ENCODE measurements at places on chromosomes 2 and 18. TPM values are rescaled to one million over a fixed set of nuclear protein-coding genes. Genes with fewer than 3 reads are reported as not detected.

DNA sequence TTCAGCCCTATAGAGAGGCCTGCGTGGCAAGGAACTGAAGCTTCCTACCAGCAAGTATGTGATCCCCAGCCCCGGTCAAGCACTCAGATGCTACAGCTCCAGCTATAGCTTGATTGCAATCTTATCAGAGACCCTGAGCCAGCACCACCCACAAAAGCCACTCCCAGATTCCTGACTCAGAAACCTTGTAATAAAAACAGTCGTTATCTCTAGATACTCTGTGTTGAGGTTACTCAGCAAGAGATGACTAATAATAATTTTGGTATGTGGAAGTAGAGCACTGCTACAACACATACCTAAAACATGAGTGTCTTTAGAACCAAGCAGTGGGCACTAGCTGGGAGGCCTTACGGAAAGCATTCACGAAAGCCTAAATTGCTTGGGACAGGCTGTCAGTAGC is 216.9 kb downstream of the UXS1 start:
- H3K4me3 ChIP-seq: no peak overlapping the region
- DNase-seq: no peak
- H3K36me3 ChIP-seq: no peaks in the 10 kb centered on the region
- no peaks in the 10 kb centered on the region for H3K4me1 ChIP-seq
- no peak overlapping the region for H3K27ac ChIP-seq
- H3K27me3 ChIP-seq: no peaks in the 10 kb centered on the region

DNA sequence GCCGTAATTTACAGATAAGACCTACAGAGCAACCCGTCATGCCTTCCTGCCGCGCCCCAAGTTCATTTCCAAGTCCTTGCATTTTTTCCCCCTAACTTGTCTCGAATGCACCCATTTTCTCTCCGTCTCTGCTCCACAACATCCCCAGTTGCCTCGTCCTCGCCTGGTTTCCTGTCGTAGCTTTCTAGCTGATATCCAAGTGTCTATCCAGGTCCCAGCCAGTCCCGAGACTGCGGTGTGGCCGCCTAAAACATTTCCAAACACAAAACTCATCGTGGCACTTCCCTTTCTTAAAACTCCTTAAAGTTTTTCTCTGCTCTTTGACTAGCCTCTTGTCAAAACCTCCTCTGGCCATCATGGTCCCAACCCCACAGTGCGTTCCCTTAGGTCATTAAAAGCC is 1.2 kb upstream of the BARD1 start:
- peak; percentile 8 for DNase-seq
- H3K36me3 ChIP-seq: no peaks in the 10 kb centered on the region
- no peak overlapping the region for H3K27ac ChIP-seq
- peaks cover 5% of the 10 kb centered on the region for H3K4me1 ChIP-seq
- H3K27me3 ChIP-seq: no peaks in the 10 kb centered on the region

- DNase-seq: no peak
- peak overlapping the region; percentile 74 for H3K4me3 ChIP-seq
- H3K4me1 ChIP-seq: peaks cover 79% of the 10 kb centered on the region
- no peaks in the 10 kb centered on the region for H3K36me3 ChIP-seq
Observed at GRCh38 chr2:172430678-172431077, 3.3 kb downstream of the ITGA6 start.

- no peak for DNase-seq
- no peak overlapping the region for H3K4me3 ChIP-seq
Observed at GRCh38 chr2:180359522-180360282, 352.6 kb upstream of the CWC22 start.

- no peak overlapping the region for H3K4me3 ChIP-seq
- H3K27me3 ChIP-seq: no peaks in the 10 kb centered on the region
- H3K36me3 ChIP-seq: no peaks in the 10 kb centered on the region
Observed at GRCh38 chr2:157376041-157376440, 50.4 kb upstream of the ERMN start.

DNA sequence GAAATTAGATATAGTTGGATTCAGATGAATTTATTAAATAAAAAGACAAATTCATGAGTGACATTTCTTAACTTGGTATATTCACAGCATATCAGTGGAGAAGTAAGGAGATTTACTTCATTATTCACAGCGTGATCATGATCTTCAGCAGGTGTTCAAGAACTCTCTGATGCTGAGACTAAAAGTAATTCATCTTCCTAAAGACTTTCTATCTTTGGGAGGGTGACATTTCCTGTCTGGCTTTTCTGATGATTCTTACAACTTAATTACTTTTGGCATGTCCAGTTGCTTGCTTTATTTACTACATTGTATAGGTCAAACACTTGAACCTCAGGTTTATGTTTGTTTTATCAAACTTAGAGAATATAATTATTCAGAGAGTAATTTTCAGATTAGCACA is 224.6 kb downstream of the PLCL1 start:
- H3K4me3 ChIP-seq: no peak overlapping the region
- H3K27ac ChIP-seq: no peak overlapping the region
- no peak for DNase-seq
- H3K27me3 ChIP-seq: no peaks in the 10 kb centered on the region
- H3K4me1 ChIP-seq: peaks cover 38% of the 10 kb centered on the region

DNA sequence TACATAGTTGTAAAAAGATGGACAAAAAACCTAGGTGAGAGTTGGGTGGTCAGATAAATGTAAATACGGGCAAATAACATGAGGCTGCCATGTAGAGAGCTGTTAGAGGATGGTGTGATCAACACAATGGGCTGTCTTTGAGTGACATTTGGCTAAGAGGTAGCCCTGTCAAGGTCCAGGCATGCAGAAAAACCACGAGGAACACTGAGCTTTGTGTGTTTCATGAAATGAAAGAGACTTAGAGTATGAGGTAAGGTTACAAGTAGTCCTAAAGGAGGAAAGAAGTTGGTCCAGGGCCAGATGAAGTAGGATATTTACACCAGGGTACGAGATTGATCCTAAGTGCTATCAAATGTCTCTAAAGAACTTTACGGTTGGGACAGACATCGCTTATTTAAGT is 160.9 kb downstream of the RDH14 start:
- no peaks in the 10 kb centered on the region for H3K27me3 ChIP-seq
- no peaks in the 10 kb centered on the region for H3K36me3 ChIP-seq
- no peaks in the 10 kb centered on the region for H3K4me1 ChIP-seq
- DNase-seq: no peak

DNA sequence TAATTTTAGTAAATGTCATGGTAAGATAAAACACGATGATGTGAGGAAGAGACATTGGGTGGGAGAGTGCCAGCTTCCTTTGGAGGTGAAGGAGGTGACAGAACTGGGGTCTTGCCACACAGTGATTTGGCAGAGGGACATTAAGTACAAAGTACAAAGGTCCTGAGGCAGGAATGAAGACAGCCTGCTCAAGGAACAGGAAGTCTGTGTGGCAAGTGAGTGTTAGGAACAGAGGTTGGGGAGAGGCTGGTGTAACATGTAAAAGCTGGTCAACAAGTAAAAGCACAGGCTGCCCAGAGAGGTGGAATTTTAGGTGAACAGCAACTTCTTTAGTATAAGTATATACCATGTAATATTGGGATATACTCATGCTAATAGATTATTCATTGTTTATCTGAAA is 73.1 kb downstream of the INPP5D start:
- no peak overlapping the region for H3K4me3 ChIP-seq
- H3K27ac ChIP-seq: no peak overlapping the region
- H3K4me1 ChIP-seq: no peaks in the 10 kb centered on the region
- H3K36me3 ChIP-seq: no peaks in the 10 kb centered on the region

DNA sequence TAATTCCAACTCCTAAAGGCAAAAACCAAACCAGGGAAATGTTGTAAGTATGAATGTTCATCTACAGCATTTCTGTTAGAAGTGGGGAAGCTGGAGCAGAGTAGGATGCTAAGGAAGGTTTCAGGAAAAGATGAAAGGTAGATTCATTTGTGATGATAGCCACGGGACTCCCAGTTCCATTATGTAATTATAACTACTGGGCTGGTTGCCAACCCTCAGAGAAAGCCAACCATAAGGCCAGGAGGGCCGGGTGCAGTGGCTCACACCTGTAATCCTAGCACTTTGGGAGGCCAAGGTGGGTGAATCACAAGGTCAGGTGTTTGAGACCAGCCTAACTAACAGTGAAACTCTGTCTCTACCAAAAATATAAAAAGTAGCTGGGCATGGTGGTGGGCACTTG is 288.9 kb upstream of the ETAA1 start:
- no peaks in the 10 kb centered on the region for H3K27me3 ChIP-seq
- H3K27ac ChIP-seq: no peak overlapping the region
- H3K4me1 ChIP-seq: no peaks in the 10 kb centered on the region
- H3K4me3 ChIP-seq: no peak overlapping the region
- no peak for DNase-seq
- H3K36me3 ChIP-seq: no peaks in the 10 kb centered on the region

- H3K27me3 ChIP-seq: peaks cover 12% of the 10 kb centered on the region
- DNase-seq: no peak
- H3K4me3 ChIP-seq: no peak overlapping the region
- no peaks in the 10 kb centered on the region for H3K36me3 ChIP-seq
Observed at GRCh38 chr2:105140240-105140568, 101.3 kb upstream of the GPR45 start.

- H3K36me3 ChIP-seq: no peaks in the 10 kb centered on the region
- DNase-seq: no peak
Observed at GRCh38 chr2:217326238-217327022, 466.6 kb upstream of the TNP1 start.

- no peak for DNase-seq
- no peaks in the 10 kb centered on the region for H3K36me3 ChIP-seq
Observed at GRCh38 chr2:4965556-4966320, 726.4 kb upstream of the SOX11 start.

GRCh38 chr18:55390898-55391297 is 197.1 kb downstream of the TCF4 start:
- no peak for DNase-seq
- H3K27ac ChIP-seq: no peak overlapping the region
- H3K4me3 ChIP-seq: no peak overlapping the region
- H3K4me1 ChIP-seq: peaks cover 22% of the 10 kb centered on the region
- H3K36me3 ChIP-seq: no peaks in the 10 kb centered on the region

- no peak for DNase-seq
- H3K4me1 ChIP-seq: no peaks in the 10 kb centered on the region
- H3K27me3 ChIP-seq: no peaks in the 10 kb centered on the region
- H3K4me3 ChIP-seq: no peak overlapping the region
- H3K36me3 ChIP-seq: no peaks in the 10 kb centered on the region
Observed at GRCh38 chr2:208373460-208374089, 33.0 kb upstream of the PTH2R start.

- H3K27me3 ChIP-seq: no peaks in the 10 kb centered on the region
- H3K27ac ChIP-seq: no peak overlapping the region
- no peaks in the 10 kb centered on the region for H3K36me3 ChIP-seq
- H3K4me3 ChIP-seq: no peak overlapping the region
- DNase-seq: no peak
Observed at GRCh38 chr2:147818741-147819140, 26.1 kb upstream of the ACVR2A start.

DNA sequence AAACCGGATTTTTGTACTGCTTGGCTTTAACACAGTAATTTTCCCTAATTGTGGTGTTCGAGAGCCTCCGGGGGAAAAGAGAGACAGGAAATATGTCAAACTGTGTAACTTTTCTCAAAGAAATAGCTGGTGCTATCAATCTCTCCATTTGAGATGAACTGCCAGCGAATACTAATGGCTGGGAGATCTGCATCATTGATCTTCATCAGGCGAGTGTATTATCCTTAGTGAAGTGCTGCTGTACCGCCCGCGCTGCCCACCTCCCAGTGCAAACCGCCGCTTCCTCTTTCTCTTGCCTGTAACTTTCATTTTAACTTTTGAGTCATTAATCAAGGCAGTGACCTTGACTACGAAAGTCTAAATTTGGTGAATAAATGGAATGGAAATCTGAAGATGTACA is 246.1 kb upstream of the ST6GAL2 start:
- no peaks in the 10 kb centered on the region for H3K27me3 ChIP-seq
- DNase-seq: no peak
- H3K4me1 ChIP-seq: no peaks in the 10 kb centered on the region
- H3K27ac ChIP-seq: no peak overlapping the region

GRCh38 chr18:38074298-38074876 is 508.8 kb upstream of the CELF4 start:
- H3K36me3 ChIP-seq: no peaks in the 10 kb centered on the region
- H3K4me1 ChIP-seq: no peaks in the 10 kb centered on the region
- H3K27me3 ChIP-seq: no peaks in the 10 kb centered on the region
- no peak overlapping the region for H3K4me3 ChIP-seq
- H3K27ac ChIP-seq: no peak overlapping the region

GRCh38 chr18:61797696-61798590 is 94.9 kb downstream of the RNF152 start:
- no peaks in the 10 kb centered on the region for H3K36me3 ChIP-seq
- H3K4me3 ChIP-seq: no peak overlapping the region
- no peak overlapping the region for H3K27ac ChIP-seq
- no peaks in the 10 kb centered on the region for H3K4me1 ChIP-seq
- H3K27me3 ChIP-seq: no peaks in the 10 kb centered on the region
- no peak for DNase-seq

- no peaks in the 10 kb centered on the region for H3K36me3 ChIP-seq
- H3K4me1 ChIP-seq: no peaks in the 10 kb centered on the region
- H3K27me3 ChIP-seq: peaks cover 97% of the 10 kb centered on the region
- H3K4me3 ChIP-seq: no peak overlapping the region
- no peak overlapping the region for H3K27ac ChIP-seq
- no peak for DNase-seq
Observed at GRCh38 chr2:176149481-176149938, 1.8 kb upstream of the HOXD4 start.

DNA sequence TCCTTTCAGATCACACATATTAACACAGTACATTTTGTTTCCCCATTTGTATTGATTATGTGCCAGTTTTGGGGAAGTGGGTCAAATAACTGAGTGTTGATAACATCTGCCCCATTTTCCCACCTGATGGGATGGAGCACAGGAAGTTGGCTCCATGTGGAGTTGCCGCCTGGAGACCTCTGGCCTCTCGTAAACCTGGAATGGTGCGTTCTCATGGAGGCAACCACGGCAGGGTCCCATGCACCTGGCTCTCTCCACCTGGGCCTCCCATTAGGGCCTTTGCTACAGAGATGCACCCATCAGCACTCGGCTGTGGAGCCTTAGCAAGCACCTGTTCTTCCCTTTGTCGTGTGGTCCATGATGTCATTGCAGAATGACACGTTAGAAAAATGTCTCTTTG is 130.6 kb downstream of the MBP start:
- H3K4me1 ChIP-seq: no peaks in the 10 kb centered on the region
- H3K4me3 ChIP-seq: no peak overlapping the region
- no peak overlapping the region for H3K27ac ChIP-seq
- DNase-seq: no peak
- H3K27me3 ChIP-seq: no peaks in the 10 kb centered on the region

- H3K27ac ChIP-seq: no peak overlapping the region
- DNase-seq: no peak
- H3K27me3 ChIP-seq: no peaks in the 10 kb centered on the region
- H3K4me3 ChIP-seq: no peak overlapping the region
- H3K4me1 ChIP-seq: no peaks in the 10 kb centered on the region
Observed at GRCh38 chr2:19312949-19313348, 45.5 kb downstream of the OSR1 start.

The MFSD6 gene
- total RNA-seq: 19.3 TPM

The SPIRE1 gene
- total RNA-seq: 47.8 TPM

The ICA1L gene
- total RNA-seq: 9.2 TPM

The MFF gene
- 62.7 TPM for total RNA-seq

The SEPTIN10 gene
- total RNA-seq: 59.2 TPM

The PLB1 gene
- 0.96 TPM for total RNA-seq

The DES gene
- 9,618 TPM for total RNA-seq

The RPRM gene
- total RNA-seq: not detected

The TMEM182 gene
- 68.7 TPM for total RNA-seq
